Activated T-helper 1 cell treated with anti-CD3 and anti-CD28 coated beads, Interleukin-2, amount 50 U/mL, for 16 hours (primary cell): ENCODE measurements at places on chromosomes 4 and X.

GRCh38 chr4:43274376-43274775 lies 381.9 kb downstream of the GRXCR1 start:
- DNase-seq, result no peak

- no peak for DNase-seq
Observed at GRCh38 chr4:135065366-135065765, 863.8 kb upstream of the PABPC4L start.

DNA sequence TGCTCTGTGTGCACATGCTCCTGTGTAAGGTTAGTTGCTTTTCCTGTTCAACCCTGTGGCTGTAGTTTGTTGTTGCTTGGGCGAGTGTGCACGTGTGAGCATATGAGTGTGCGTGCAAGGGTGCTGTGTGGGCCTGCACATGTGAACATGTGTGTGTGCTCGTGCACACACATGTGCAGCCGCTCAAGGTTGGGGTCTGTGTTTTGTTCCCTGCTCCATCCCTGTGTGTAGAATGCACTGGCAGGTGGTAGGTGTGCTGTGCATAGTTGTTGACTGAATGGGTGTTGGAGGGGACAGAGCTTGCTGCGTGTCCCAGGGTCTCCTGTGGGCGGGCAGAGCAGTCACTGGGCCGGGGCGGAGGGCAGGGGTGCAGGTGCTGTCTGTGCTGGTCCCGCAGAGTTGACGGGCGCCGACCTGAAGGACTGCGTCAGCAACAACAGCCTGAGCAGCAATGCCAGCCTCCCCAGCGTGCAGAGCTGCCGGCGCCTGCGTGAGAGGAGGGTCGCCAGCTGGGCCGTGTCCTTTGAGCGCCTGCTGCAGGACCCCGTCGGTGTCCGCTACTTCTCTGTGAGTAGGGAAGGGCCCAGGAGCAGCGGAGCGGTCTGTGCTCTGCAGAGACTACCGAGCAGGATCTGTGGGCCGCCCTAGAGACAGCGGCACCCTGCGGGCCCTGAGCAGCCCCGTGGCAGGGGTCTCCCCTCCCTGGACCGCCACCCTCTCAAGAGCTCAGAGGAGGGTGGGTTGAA lies 27.9 kb upstream of the HGFAC start:
- no peak for DNase-seq

DNA sequence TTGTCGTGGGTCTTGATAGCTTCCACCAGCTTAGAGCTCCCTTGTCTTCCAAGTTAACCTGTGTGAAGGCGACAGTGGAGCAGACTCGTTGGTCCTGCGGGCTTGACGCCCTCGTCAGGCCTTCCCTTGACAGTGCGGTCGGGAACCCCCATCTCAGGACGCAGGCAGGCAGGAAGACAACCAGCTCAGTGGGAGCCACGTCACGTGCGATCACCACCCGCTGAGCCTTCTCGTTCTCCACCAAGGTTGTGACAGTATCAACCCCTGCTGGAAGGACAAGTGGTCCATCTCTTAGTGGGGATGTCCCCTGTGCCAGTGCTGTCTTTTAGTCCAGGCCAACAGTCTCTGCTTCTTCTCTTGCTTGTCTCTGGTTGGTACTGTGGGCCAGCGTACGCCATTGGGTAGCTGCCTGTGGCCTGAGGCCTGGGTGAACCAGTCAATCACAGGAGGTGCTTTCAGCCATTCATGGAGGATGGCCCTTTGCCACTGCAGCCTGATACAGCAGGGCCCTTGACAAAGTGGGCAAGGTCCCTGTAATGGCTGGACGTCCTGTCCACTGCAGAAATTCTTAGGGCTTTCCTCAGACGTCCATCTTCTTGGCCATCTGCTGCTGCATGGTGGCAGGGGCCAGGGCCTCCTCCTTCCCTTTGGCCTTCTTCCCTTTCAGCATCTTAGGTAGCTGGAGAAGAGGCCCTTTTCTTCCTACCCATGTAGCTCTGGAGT lies 31.4 kb downstream of the RGS12 start:
- DNase-seq, result no peak

- peak; percentile 8 for DNase-seq
Observed at GRCh38 chrX:15497865-15498264, 2.7 kb upstream of the BMX start.

DNA sequence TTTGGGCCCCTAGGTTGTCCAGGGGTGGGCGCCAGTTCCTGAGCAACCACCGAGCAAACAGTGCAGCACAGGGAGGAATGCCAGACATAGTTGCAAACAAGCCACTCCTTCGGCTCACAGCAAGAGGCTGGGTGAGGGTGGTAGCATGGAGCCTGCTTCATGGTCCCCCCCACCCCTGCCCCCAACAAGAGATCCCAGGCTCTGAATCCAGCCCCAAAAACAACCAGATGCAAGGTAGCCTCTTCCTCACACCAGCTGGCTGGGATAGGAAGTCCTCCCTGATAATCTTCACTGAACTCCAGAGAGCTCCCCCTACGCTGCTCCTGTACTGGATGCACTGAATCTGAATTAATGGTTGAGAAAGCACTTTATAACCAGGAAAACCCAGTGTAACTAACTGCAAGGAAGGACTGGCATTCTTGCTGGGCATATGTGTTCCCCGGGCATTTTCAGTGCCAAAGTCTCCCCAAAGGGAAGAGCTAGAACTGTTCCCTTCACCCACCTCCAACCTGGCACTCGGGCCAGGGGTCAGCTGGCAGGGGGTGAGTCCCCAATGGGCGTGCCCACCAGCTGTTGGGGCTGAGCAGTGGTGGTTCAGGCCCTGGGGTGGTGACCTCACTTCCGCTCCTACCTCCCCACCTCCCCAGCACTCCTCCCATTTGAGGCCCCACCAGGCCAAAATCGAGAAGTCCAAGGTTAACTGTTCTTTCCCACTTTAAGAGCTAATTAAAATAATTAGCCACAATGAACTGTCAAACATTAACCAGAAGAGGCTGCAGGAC lies 1.5 kb downstream of the ELF4 start:
- DNase-seq, result no peak

DNA sequence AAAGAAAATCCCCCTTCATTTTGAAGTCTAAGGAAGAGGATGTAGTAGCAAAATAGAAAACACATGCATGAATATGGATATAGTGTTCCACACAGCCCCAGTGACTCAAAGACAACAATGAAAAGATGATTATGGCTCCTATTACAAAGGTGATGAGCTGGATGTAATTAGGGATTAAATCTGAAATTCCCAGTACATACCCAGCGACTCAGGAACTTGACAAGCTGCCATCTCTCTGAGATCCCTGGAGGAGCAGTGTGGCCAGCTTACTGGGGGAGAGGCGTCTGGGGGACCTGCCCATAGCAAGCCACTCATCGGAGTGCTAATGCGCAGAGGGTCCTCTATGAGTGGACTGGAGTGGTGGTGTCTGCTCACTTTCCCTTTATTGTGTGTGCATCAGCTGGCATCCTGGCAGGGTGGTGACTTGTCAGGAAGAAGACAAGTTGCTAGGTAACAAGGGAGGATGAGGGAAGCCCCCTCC lies 42.7 kb upstream of the MGST2 start:
- no peak for DNase-seq

GRCh38 chrX:149037281-149037870 lies 467.7 kb downstream of the IDS start:
- no peak for DNase-seq

DNA sequence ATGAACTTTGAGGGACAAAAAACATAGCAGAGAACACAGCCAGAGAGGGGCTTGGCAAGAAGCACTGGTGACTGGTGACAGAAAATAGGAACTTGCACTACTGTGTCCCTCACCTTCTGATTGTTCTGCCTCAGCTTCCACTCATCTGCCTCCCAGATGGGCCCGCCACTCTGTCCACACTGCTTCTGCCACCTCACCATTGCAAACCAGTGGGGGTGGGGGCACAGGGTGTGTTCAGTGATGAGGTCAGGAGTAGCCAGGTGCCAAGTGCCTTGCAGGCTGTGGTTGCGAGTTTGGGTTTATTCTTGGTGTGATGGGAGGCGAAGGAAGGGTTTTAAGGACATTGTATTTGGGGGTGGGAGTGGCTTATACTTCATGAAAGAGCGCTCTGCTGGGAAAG lies 9.1 kb upstream of the UBA1 start:
- DNase-seq, result no peak

- DNase-seq, result no peak
Observed at GRCh38 chrX:149131774-149132173, 373.3 kb downstream of the IDS start.

DNA sequence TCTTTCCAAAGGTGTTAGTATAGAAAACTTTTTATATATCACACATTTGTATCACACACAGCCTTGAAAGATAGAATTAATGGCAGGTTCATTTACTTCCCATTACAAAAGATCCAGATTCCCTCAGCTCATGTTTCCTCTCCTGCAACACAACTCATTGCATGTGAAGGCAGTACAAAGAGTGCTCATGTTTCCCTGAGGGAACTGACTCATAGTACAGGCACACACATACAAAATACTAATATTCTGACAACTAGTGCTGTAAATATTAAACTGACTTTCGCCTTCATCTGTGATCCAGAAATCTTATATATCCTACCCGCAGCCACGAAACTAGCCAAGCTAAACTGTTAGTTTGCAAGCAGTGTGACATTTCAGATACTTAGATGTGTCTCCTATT lies 819.8 kb upstream of the PCDH7 start:
- DNase-seq, result no peak

- no peak for DNase-seq
Observed at GRCh38 chr4:65868096-65868824, 198.0 kb upstream of the EPHA5 start.

DNA sequence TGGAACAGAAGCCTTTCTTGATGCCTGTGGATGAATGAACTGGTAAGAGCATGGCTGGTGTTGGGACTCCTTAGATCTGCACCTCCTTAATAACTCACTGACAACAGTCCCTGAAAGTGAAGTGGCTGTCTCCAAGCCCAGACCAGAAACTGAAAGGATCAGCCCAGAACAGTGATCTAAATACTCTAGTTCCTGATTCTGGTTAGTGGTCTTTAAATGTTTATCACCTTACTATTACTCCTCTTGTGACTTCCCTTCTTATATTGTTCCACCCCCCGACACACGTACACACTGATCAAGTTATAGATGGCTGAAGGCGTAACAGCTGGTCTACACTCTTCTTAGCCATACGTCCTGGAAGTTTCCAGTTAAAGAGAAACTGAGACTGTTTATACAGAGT lies 33.8 kb upstream of the ARMCX2 start:
- no peak for DNase-seq

DNA sequence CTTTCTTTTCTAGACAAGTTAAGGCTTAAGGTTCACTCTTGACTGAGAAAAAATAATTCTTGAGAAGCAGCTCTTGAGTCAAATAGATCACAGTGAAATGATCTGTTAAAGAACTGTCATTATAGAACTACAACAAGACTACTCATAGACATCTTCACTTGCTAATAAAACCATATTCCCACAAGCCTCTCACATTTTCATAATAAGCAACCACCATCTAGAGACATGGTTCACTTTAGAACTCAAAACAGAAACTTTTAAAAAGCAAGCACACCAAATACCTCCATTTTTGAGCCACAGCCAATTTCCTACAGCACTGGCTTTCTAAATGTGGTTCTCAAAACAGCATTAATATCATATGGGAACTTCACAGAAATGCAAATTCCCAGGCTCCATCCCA lies 309.5 kb downstream of the TMA16 start:
- DNase-seq, result no peak

GRCh38 chr4:137968956-137969678 lies 273.0 kb downstream of the SLC7A11 start:
- no peak for DNase-seq

DNA sequence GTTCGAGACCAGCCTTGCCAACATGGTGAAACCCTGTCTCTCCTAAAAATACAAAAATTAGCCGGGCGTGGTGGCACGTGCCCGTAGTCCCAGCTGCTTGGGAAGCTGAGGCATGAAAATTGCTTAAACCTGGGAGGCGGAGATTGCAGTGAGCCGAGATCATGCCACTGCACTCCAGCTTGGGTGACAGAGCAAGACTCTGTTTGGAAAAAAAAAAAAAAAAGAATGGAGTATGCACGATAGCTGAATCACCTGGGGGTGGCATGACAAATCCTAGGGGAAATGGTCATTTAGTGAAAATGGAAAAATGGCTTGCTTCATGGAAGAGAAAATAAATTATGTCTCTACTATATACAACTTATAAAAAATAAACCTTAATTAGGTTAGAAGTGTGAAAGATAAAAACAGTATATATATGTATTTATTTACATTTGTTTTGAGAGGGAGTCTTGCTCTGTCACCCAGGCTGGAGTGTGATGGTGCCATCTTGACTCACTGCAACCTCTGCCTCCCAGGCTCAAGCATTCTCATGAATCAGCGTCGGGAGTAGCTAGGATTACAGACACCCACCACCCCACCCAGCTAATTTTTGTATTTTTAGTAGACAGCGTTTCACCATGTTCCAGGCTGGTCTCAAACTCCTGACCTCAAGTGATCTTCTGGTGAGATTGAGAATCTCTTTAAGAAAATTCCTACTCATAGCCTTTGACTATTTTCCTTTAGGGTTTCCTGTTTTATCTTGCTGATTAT lies 19.3 kb upstream of the ING2 start:
- DNase-seq, result no peak

- DNase-seq, result no peak
Observed at GRCh38 chrX:106731590-106731989, 5.1 kb downstream of the RNF128 start.

DNA sequence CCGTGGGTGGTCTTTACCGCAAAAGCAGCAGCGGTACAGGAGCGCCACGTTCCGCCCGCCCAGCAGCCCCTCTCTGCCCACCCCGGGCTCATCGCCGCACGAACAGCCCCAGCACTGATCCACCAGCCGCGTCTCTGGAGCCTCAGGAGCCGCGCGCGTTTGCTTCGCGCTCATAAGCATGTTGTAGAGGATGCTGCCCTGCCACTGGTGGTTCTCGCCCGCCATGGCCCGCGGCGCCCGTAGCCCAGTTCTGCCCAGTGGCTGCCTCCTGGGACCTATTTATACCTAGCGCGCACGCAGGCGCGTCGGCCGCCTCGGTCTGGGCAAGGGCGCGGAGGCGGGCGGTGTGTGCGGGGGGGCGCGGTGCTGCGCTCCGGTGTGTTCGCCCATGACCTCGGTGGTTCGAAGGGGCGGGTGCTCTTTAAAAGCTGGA lies at the start of gene NR0B1:
Gene NR0B1, minus strand, starts transcription at position 252 of the 433 bp plus-strand sequence. Its CDS starts 27 bp downstream, at position 225.
- DNase-seq, result no peak

- DNase-seq, result no peak
Observed at GRCh38 chrX:6693051-6693450, 158.1 kb upstream of the VCX3A start.

GRCh38 chr4:7279902-7280301 lies 87.6 kb downstream of the SORCS2 start:
- no peak for DNase-seq

DNA sequence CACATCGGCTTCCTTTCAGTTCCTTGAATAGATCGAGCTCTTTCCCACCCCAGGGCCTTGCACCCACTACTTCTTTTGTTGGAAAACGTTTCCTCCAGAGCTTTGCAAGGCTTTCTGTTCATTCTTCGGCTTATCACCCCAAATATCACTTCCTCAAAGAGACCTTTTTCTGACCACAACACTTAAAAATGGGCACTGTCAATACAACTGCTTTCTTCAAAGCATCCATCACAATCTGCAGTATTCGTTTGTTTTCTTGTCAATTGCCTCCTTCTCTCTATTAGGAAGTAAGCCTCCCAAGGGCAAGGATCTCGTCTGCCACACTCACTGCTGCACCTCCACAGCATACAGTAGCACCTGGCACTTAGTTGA lies 17.7 kb upstream of the CENPU start:
- no peak for DNase-seq
